ENCODE measurements at places on chromosomes 3 and 15.

DNA sequence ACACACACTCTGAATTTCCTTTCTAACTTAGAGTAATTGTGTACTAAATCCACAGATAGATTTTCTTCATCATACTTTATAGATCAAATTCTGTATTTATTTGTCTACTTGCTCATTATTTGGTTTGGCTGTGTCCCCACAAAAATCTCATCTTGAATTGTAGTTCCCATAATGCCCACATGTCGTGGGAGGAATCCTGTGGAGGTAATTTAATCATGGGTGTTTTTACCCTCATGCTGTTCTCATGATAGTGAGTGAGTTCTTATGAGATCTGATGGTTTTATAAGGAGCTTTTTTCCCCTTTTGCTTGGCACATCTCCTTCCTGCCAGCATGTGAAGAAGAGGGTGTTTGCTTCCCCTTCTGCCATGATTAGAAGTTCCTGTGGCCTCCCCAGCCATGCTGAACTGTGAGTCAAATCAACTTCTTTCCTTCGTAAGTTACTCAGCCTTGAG lies 198.3 kb upstream of the TGFBR2 start:
- no peak for DNase-seq

DNA sequence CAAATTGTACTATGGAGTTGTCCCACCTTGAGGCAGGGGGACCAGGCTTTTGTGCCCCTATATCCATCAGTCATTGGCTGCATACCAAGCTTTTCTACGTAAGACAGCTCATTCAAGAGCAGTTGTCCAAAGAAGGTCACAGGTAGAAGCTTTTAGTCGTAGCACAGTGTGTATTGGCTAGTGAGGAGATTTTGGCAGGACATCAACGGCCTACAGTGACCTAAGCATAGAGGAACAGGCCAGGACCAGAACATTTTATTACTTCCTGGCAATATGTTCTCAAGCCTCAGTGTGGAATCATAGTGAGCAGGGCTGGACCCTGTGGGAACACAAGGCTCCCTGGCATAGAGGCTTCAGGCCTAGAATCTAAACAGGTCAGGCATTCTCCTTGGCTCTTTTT lies 105.4 kb upstream of the ANKRD28 start:
- DNase-seq: no peak

- no peak for DNase-seq
Measured at GRCh38 chr3:119774444-119774843, 7.5 kb upstream of the NR1I2 start.

DNA sequence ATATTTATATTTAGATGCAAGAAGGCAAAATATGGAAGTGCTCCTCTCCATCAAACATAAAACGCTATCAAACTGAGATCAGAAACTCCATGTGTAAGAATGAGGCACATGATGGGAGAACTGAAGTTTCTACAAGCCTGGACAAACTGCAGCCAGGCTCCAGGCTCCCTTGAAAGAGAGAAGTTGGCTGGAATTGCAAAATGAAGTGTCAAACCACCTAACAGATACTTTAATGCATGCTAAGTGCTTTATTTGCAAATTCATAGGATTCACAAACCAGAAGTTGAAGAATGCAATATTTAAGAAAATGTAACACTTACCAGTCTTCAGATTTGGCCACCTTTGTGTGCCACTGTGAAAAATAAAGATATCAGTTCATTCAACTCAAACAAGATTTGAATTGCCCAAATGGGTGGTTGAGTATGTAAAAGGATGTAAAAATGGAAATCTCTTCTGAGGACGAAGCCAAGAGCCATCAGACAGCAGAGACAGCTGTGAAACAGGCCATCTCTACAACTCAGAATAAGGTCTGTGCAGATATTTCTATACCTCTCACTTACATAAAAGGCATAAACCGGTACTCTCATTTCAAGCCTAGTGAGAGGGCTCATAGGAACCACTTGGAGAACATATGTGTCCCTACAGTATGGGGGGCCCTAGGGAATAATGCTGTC lies 87.0 kb downstream of the DPPA2 start:
- DNase-seq: no peak

GRCh38 chr3:38095669-38096483 lies 41.1 kb downstream of the ACAA1 start:
- DNase-seq: no peak

DNA sequence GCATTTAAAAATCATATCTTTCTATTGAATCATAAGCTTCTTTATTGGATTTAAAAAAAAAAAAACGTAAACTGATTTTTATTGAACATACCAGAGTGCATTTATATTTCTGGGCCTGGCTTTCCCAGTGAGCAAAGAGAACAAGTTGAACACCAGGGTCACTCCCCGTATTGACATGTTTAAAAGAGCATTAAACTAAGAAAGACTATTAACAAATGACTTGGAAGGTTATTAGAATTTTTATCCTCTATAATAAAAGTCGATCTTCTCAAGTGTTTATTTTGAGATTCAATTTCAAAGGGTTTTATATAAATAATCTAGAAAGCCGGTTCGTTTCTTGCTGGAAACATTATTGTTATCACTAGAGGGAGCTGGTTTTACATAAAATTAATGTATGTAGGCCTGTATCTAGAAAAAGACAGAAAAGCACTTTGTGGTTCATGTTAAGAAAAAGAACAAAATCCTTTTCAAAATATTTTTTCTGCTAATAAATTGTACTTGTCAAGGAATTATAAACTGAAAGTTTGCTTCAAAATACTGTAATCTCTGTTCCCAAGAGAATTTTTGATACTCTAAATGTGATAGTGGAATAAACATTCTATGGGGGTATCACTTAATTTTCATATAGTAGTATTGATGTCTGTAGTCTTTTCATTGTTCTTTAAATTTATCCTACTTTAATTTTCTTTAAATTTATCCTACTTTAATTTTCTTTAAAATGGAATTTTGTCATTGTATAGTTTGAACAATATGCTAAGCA lies 321.8 kb upstream of the MME start:
- no peak for DNase-seq

DNA sequence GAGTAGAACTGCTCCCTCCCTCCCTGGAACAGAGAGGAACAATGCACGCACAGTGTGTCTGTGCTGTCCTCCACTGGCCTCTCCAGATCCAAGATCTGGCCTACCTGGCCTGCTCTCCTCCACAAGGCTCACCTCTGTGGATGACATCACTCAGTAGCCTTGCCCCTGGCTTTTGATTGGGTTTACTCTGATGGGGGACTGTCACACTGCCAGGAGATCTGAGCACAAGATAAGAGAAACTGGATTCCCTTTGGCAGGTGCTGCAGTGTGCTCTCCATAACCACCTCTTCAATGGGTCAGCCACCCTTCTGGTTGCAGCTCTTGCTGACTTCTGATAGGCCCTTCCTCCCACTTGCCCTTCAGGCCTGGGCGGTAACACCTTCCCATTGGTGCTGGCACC lies 22.6 kb upstream of the ANO10 start:
- no peak for DNase-seq

GRCh38 chr3:2661078-2661477 lies 449.1 kb downstream of the IL5RA start:
- no peak for DNase-seq

- no peak for DNase-seq
Measured at GRCh38 chr3:193119926-193120325, 121.1 kb upstream of the PLAAT1 start.
